ENCODE measurements at places on chromosomes 1 and 21.

GRCh38 chr1:7069931-7070330 lies 284.7 kb downstream of the CAMTA1 start:
- no peak for DNase-seq

DNA sequence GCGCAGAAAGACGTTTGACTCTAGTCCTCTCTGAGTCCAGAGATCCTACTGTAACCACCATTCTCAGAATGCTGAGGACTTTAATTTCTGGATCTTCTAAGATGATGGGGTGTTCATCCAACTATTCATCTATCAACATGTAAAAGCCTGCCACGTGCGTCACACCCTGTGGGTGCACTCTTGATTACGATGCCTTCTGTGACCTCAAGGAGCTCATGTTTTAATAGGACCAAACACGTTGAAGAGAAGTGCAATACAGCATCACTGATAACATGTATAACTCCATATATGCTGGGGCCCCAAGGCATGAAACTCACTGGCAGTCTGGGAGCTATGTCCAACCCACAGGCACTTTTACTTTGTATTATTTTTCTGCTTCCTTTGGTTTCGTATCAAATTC lies 19.0 kb downstream of the KIAA0040 start:
- DNase-seq = no peak

GRCh38 chr1:234143681-234144080 lies 229.6 kb upstream of the COA6 start:
- DNase-seq = no peak

GRCh38 chr1:98322966-98323365 lies 338.6 kb upstream of the SNX7 start:
- no peak for DNase-seq

- DNase-seq = no peak
Observed at GRCh38 chr1:162147760-162148159, 78.3 kb downstream of the NOS1AP start.

DNA sequence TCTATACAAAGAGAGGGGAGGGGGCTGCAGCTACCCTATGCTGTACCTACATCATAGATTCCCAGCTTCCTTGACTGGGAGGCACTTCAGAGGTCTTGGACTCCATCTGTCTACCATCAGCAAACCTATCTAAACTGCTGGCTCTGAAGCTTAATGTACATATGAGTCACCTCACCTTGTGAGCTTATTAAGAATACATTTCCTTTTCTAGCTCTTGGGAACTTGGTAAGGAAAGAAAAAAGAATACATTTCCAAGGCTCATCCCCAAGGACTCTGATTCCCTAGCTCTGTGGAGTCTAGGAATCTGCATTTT lies 50.0 kb upstream of the PRELP start:
- no peak for DNase-seq

- DNase-seq = no peak
Observed at GRCh38 chr1:219732814-219733491, 120.0 kb upstream of the ZC3H11B start.

DNA sequence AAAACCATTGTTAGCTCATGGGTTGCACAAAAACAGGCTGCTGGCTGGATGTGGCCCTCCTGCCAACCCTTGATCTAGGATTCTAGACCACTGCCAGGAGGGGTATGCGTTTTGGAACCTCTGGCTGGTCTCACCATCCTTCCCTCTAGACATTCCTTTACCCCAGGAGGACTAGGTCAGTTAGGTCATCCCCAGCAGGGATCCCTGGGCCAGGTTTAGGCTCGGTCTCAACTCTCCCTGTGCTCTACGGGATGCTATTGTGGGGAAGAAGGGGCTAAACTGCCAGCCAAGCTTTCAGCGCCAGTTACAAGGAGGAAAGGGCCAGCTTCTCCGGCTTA lies 22.7 kb downstream of the SLC2A1 start:
- DNase-seq = no peak

- DNase-seq = no peak
Observed at GRCh38 chr1:229769006-229769405, 143.0 kb downstream of the URB2 start.

DNA sequence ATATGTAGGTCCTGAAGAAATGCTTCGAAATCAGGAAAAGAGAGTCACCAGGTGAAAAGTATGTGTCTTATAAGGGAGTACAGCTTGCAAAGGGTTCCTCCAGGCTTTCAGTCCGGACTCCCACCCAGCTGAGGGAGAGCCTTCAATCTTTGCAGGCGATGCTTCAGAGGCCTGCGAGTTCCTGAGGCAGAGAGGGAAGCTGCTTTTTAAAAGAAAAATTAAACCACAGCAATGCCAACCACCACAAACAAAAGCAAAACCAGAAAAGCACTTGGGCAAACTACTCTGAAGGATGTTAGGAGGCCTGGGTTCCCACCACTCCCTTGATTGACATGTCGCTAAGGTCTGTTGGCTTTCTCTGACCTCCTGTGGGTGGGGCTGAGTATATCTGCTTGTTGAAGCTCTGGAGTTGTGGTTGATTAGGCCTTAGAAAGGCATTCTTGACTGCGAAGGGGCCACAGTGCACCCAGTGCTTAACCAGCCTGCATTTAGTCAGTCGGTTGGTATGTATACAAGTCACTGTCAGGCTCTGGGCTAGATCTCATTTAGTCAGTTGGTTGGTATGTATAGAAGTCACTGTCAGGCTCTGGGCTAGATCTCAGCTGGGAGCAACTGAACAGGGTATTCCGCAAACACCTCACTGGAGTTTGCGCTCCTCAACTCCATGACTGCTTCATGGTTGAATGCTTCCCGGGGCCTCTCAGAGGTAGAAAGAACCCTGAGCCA lies 1.2 kb downstream of the NIPAL3 start:
- no peak for DNase-seq
